Globus pallidus (tissue), 1 donor: ENCODE measurements at places on chromosomes 7 and 10.

- DNase-seq = no peak
Measured at GRCh38 chr10:7592627-7593026, 74.1 kb downstream of the ITIH5 start.

- no peak for DNase-seq
Measured at GRCh38 chr10:78559661-78560340, 509.0 kb upstream of the ZMIZ1 start.

DNA sequence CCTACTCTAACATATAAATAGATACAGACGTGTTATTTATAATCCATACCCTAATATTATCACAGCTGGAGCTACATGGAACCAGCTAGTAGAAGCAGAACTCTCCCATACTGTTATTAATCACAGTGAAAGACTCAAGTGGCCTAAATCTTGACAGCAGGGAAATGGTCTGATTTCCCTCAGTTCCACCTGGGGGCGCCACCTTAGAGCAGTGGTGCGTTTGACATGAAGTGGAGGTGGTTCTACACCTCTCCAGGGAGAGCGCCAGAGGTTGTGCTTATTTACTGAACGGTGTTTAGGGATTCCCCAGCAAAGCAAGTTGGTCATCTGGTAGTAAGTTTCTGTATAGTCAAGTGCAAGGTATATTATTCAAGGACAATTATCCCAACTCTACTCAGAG, 17.6 kb downstream of the DNTT start:
- DNase-seq = no peak

DNA sequence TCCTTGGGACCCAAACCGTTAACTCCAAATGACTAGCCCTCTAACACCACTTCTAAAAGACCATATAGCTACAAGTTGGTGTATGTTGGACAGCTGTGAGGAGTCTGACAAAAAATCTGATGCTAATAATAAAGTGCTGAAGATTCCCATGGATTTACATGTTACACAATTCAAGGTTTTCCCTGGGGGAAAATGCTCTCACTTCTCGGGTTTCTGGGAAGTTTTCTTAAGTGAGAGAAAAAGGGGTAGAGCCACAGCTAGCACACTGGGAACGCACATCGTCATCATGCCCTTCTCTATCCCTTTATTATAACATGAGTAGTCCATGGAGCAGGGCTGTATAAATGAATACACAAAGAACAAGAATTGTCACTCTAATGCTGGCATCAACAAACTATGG, 162.1 kb downstream of the CHCHD3 start:
- DNase-seq = no peak

- DNase-seq = no peak
Measured at GRCh38 chr7:150735596-150736358, 1.4 kb upstream of the GIMAP5 start.

DNA sequence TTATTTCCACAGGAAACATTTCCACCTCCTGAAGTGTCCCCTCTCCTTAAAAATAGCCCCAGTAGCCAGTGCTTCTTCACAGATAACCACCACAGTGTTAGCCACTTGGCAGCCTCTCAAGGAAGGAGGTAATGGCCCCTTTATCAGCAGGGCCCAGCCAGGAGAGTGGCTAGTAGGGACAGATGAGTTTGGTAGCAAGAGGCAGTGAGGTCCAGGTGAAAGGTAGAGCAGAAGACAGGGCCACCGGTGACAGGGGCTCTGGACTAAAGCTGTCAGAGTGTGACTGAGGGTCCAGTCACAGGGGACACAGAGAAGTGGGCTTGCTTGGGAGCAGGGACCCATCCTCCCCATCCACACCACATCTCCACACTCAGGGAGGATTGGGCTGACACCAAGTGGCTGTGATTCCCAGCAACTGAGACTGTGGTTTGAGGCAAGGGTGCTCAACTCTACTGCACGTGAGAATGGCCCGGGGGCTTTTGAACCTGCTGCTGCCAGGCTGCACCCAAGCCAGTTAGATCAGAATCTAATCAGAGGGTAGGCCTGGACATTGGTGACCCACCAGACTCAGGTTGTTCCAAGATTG, 52.2 kb downstream of the C10orf120 start:
- no peak for DNase-seq

- DNase-seq = no peak
Measured at GRCh38 chr10:48550071-48550691, 54.7 kb downstream of the ARHGAP22 start.

DNA sequence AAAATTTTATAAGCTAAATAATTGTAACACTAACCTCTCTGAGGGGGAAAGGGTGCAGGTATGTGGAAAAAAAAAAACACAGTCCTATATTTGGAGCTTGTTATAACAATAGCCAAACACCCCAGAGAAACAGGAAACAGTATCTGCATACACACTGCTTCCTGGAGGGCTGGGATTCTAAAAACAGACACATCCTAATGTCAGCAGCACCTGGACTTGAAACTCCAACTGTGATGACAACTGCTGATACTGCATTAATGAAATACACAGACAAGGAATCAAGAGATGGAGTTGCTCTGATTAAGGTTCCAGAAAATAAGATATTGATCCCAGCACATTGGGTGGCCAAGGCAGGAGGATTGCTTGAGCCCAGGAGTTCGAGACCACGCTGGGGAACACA, 9.3 kb downstream of the DAGLB start:
- DNase-seq = no peak

DNA sequence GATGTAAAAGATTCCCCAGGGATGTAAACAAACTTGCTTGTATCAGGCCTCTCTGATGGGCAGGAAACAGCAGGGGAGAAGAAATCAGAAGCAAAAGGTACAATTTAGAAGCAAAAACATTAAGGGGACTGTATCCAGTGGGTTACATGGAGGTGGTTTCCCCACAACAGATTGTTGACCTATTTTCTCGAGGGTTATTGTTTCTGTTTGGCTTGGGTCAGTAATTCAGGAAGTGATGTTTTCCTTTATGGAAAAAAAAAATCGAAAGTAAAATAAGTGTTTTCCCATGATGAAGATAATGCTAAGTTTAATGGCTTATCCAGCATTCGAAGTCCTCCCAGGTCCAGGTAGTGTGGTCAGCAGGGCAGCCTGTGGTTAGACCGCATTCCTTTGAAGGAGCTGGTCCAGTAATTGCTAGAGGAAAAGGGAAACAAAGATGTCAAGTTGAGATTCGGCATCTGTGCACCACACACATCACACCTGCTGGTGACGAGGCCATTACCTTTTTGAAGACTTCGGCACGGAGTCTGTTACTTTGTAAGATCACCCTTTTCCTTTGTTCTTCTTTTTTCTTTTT, 37.3 kb upstream of the ADAM12 start:
- no peak for DNase-seq

GRCh38 chr7:149494738-149495368, 2.8 kb downstream of the ZNF746 start:
- no peak for DNase-seq
